ENCODE measurements at places on chromosomes 2 and 18.

DNA sequence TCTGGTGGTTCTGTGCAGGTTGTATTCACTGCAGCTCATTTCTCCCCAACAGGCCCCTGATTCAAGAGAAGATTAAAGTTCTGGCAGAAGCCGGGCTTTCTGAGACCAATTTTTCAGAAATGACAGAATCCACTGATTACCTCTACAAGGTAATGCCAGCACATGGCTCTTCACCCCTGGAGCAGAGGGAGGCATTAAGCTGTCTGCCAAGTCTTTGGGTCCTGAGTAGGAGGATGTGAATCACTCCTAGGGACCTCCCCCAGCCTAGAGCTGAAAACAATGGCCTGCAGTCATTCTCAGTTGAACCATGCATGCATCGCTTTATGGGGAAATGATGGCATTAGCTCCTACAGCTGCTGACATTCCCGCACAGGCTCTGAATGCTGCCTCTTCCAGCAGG lies 20.5 kb upstream of the RPL37A start:
- no peak for DNase-seq

DNA sequence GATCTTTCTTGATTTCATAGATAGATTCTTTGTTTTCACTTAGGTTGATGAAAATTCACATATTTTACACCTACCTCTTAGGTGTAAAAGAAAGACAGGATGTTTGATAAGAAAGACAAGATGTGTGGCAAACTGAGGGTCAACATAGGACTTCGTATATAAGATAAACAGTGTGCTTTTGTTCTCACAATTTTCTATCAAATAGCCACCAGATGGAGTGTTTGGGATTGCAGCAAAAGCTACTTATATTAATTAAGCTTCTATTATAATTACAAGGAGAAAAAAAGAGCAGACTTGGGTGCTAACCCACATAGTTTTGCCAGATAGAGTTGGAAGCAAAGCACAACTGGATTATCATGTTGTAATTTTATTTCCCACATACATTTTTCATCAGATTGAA lies 232.9 kb downstream of the CDH7 start:
- peak; percentile 29 for DNase-seq

DNA sequence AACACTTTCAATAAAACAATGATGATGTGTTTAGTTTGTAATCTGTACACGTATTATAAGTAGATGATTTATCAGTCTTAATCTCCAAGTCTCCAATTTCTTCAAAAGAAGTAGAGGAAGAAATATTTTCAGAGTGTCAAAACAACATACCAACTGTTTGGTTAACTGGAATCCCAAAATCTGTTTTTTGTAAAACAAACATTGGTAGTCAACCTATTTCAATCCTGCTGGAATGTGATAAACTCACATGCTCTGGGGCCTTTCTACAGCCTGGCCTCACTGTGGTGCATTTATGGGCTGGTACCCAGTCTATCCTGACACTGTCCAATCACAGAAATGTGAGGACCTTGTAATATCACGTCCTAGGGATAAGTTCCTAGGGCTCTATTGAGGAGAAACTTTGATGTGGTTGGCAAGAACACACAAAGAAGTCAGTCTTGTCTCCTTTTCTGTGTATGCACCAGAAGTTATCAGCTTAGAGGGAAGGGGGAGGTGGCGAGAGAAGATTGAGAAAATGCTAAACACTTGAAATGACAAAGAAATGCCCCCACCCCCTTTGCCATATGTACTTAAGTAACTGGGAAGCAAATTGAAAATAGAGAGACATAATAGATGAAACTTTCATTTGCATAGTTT lies 47.2 kb downstream of the PRKRA start:
- peak; percentile 28 for DNase-seq

DNA sequence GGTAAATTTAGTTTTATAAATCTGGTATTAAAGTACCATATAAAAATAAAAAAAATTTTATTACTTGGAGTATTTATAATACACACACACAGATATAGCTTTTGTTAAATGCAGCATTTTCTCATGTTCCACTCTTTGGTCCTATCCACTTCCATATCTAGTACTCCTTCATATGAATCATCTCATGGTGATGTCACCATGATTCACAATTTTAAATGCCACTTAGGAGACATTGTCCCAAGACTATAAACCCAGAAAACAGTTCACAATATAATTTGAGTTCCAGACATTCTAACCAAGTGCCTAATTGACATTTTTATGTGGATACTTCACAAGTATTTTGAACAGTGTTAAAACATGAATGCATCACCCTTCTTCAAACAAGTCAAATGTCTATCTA lies 1398.3 kb downstream of the DSC3 start:
- DNase-seq, result no peak

DNA sequence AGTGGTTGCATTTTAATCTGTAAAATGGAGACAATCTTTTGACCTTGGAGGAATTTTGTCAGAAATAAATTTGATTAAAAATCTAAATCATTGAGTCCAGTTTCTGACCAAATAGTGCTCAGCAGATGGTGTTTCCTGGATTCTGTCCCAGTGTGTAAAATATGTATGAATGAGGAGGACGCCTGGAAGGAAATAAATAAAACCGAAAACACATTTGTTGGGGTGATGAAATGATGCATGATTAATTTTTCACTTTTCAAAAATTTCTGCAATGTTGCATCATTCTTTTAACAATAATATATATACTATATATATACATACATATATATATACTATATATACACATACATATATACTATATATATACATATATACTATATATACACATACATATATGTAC lies 261.1 kb upstream of the TRIB2 start:
- no peak for DNase-seq

- DNase-seq, result no peak
These were observed 29.7 kb downstream of the AGPS start for GRCh38 chr2:177422271-177422670.

GRCh38 chr2:66281980-66282379 lies 152.9 kb upstream of the MEIS1 start:
- DNase-seq, result no peak

- DNase-seq, result no peak
These were observed 71.7 kb downstream of the MARCO start for GRCh38 chr2:119013671-119014070.

DNA sequence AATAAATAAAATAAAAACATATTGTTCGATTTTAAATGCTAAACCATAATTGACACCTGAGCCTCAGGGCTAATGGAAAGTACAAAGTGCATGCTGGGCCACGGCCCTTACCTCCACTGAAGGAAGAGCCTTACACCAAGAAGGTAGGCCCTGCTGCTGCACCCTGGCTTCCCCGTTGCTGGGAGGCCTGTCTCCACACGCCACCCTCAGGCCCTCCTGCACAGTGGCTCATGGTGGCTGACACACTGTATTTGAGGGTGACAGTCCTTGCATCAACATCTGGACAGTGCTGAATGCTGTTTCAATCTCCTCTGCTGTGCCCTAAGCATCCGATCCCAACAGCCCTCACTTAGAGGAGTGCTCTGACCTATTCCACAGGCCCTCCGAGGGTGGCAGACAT lies 39.3 kb upstream of the EDAR start:
- DNase-seq, result no peak

GRCh38 chr18:34871435-34871834 lies 161.3 kb downstream of the DTNA start:
- no peak for DNase-seq

DNA sequence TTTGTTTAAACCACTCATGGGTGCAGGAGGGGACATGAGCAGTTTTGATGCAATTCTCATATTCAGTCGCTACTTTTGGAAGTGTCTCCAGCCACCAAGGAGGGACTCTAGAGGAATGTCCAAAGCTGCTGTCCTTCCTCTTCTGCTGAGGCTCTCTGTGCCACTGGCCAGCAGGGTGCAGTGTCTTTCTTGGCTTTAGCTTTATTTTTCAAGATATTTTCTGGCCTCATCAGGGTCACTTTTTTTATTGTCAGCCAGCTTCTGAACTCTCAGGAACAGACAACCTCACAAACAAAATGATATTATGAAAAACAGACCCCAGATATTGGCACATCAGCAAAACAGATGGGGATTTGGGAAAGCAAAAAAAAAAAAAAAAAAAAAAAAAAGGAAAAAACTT lies 289.3 kb upstream of the ZSWIM2 start:
- peak; percentile 52 for DNase-seq

- no peak for DNase-seq
These were observed 81.5 kb upstream of the EML6 start for GRCh38 chr2:54641988-54642387.
